ENCODE measurements at places on chromosomes 5 and 9.

GRCh38 chr5:72346398-72346797, 26.2 kb downstream of the PTCD2 start:
- no peaks in the 10 kb centered on the region for H3K4me1 ChIP-seq
- H3K4me3 ChIP-seq, result no peak overlapping the region
- no peak overlapping the region for H3K27ac ChIP-seq
- H3K36me3 ChIP-seq, result no peaks in the 10 kb centered on the region
- H3K27me3 ChIP-seq, result no peaks in the 10 kb centered on the region

GRCh38 chr5:78527054-78527859, 121.3 kb downstream of the LHFPL2 start:
- H3K4me1 ChIP-seq, result peaks cover 81% of the 10 kb centered on the region
- H3K36me3 ChIP-seq, result no peaks in the 10 kb centered on the region
- no peak overlapping the region for H3K4me3 ChIP-seq
- peak; percentile 81 for DNase-seq
- H3K27ac ChIP-seq, result no peak overlapping the region

GRCh38 chr5:80959138-80959537, 1.0 kb upstream of the RASGRF2 start:
- H3K27me3 ChIP-seq, result peaks cover 23% of the 10 kb centered on the region
- H3K36me3 ChIP-seq, result no peaks in the 10 kb centered on the region
- H3K27ac ChIP-seq, result no peak overlapping the region
- H3K4me1 ChIP-seq, result peaks cover 4% of the 10 kb centered on the region
- no peak for DNase-seq

DNA sequence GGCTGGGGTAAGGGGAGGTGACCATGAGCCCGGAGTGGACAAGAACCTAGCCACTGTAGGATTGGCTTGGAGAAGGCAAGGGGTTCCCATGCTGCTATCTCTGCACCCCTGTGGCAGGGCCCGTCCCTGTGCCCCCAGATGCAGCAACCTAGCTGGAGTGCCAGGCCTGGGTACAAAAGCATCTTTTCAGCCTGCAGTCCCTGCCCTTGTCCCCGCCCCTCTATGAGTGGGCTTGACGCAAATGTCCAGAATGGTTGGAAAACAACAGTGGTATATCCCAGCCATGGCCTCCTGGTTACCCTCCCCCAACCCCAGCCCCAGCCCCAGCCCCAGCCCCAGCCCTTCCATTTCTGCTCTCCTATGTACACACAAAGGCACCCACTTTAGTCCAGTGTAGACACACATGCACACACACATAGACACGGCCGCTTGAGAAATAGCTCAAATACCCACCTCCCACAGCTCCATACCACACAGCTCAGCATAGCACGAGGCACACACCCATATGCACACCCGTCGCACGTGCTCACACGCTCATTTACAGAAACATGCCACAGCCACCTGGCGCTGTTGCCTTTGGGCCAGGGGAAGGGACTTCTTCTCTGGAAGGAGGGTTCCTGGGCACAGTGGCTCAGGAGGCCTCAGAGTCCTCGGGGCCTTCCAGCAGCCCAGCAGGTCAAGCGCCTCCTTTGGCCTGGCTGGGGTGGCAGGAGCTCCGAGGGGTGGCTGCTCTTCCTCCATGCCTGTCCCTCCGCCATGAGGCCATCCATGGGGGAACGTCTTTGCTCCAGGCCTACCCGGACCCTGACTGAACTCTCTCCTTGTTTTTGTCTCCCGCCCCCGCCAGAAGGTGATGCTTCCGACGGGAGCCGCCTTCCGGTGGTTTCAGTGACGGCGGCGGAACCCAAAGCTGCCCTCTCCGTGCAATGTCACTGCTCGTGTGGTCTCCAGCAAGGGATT, 34.1 kb downstream of the CXXC5 start:
- no peaks in the 10 kb centered on the region for H3K36me3 ChIP-seq
- DNase-seq, result no peak
- no peak overlapping the region for H3K4me3 ChIP-seq
- no peaks in the 10 kb centered on the region for H3K27me3 ChIP-seq
- H3K4me1 ChIP-seq, result peaks cover 20% of the 10 kb centered on the region
- no peak overlapping the region for H3K27ac ChIP-seq

DNA sequence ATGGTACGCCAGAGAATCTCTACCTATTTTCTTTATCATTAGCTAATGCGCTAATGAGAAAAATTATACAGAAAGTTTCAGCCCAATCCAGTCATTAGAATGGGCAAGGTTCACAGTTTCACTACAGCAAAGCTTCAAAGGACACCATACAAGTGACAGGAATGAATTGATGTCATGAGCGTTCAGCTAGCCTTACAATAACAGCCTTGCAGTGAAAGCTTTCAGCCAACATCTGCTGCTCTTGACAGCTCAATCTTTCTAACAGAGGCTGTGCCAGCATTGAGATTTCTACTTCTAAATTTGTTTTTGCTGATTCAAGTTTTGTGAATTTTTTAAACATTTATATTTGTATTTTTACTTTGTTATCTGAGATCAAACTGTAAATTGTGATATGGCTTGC, 302.4 kb upstream of the FAM174A start:
- no peak for DNase-seq
- H3K27me3 ChIP-seq, result no peaks in the 10 kb centered on the region
- no peaks in the 10 kb centered on the region for H3K36me3 ChIP-seq
- H3K4me1 ChIP-seq, result no peaks in the 10 kb centered on the region
- H3K4me3 ChIP-seq, result no peak overlapping the region

- no peaks in the 10 kb centered on the region for H3K27me3 ChIP-seq
- no peaks in the 10 kb centered on the region for H3K36me3 ChIP-seq
- no peak overlapping the region for H3K27ac ChIP-seq
Measured at GRCh38 chr5:36904677-36905076, 28.1 kb downstream of the NIPBL start.
